ENCODE measurements at places on chromosomes 2 and 18. TPM values are rescaled to one million over a fixed set of nuclear protein-coding genes. Genes with fewer than 3 reads are reported as not detected.

DNA sequence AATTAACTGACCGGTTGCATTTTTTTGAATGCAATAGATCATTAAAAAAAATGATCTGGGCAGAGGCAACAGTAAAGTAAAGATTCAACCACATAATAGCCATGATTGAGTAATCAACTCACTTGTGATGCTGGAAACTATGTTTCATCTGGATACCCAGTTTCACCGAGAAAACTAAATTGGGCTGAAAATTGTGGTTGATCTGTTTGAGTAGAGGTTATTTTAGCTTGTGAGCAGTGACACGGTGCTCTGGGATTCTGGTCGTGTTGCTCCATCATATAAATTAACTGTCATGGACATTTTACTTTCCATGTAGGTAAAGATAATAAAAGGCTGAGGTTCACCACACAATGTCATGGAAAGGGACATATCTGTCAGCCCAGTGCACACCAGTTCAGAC lies 58.7 kb downstream of the CD226 start:
- H3K27me3 ChIP-seq = no peaks in the 10 kb centered on the region
- H3K27ac ChIP-seq = no peak overlapping the region
- no peaks in the 10 kb centered on the region for H3K4me1 ChIP-seq
- DNase-seq = no peak

GRCh38 chr2:190344276-190344827 lies 963 bp downstream of the INPP1 start:
- DNase-seq = peak; percentile 83
- H3K27ac ChIP-seq = peak overlapping the region; percentile 72
- H3K4me3 ChIP-seq = peak overlapping the region; percentile 94
- no peaks in the 10 kb centered on the region for H3K4me1 ChIP-seq
- no peaks in the 10 kb centered on the region for H3K27me3 ChIP-seq
- H3K36me3 ChIP-seq = no peaks in the 10 kb centered on the region

DUSP19 gene
- 2.5 TPM for total RNA-seq

ORC4 gene
- total RNA-seq = 31.0 TPM

- no peaks in the 10 kb centered on the region for H3K4me1 ChIP-seq
- H3K36me3 ChIP-seq = no peaks in the 10 kb centered on the region
- no peak for DNase-seq
Observed at GRCh38 chr2:160338901-160339685, 139.0 kb upstream of the ITGB6 start.

- no peaks in the 10 kb centered on the region for H3K36me3 ChIP-seq
- H3K4me1 ChIP-seq = no peaks in the 10 kb centered on the region
- H3K4me3 ChIP-seq = no peak overlapping the region
- no peaks in the 10 kb centered on the region for H3K27me3 ChIP-seq
- no peak for DNase-seq
Observed at GRCh38 chr18:56433919-56434318, 204.5 kb downstream of the TXNL1 start.

SGPP2 gene
- total RNA-seq = 50.3 TPM

- no peak for DNase-seq
- no peak overlapping the region for H3K27ac ChIP-seq
- H3K4me1 ChIP-seq = no peaks in the 10 kb centered on the region
- H3K36me3 ChIP-seq = no peaks in the 10 kb centered on the region
- H3K27me3 ChIP-seq = no peaks in the 10 kb centered on the region
Observed at GRCh38 chr2:7825591-7826312, 856.1 kb upstream of the ID2 start.

- no peak overlapping the region for H3K4me3 ChIP-seq
- no peaks in the 10 kb centered on the region for H3K27me3 ChIP-seq
- no peaks in the 10 kb centered on the region for H3K36me3 ChIP-seq
- H3K27ac ChIP-seq = no peak overlapping the region
Observed at GRCh38 chr2:210458395-210458794, 18.2 kb downstream of the LANCL1 start.

GRCh38 chr2:182666674-182667314 lies 49.3 kb upstream of the DNAJC10 start:
- no peak for DNase-seq
- no peaks in the 10 kb centered on the region for H3K36me3 ChIP-seq
- H3K4me3 ChIP-seq = no peak overlapping the region
- H3K4me1 ChIP-seq = no peaks in the 10 kb centered on the region
- H3K27ac ChIP-seq = no peak overlapping the region
- H3K27me3 ChIP-seq = no peaks in the 10 kb centered on the region

All from Peyer's patch (tissue), 4 donors.